ENCODE measurements at places on chromosomes 1 and 21. TPM values are rescaled to one million over a fixed set of nuclear protein-coding genes. Genes with fewer than 3 reads are reported as not detected.
A peak's percentile ranks its signal among the peaks of the same experiment; 100 is the strongest.

Gene HUNK
- total RNA-seq, result 11.3 TPM

Gene HPCA
- total RNA-seq, result 2.0 TPM

Gene OR14K1
- total RNA-seq, result not detected

Gene WNT3A
- 0.21 TPM for total RNA-seq

Gene TNN
- 0.57 TPM for total RNA-seq

Gene SGIP1
- total RNA-seq, result 2.6 TPM

Gene CAPN2
- total RNA-seq, result 120 TPM

Gene CFHR2
- not detected for total RNA-seq

Gene SLAMF9
- total RNA-seq, result not detected

DNA sequence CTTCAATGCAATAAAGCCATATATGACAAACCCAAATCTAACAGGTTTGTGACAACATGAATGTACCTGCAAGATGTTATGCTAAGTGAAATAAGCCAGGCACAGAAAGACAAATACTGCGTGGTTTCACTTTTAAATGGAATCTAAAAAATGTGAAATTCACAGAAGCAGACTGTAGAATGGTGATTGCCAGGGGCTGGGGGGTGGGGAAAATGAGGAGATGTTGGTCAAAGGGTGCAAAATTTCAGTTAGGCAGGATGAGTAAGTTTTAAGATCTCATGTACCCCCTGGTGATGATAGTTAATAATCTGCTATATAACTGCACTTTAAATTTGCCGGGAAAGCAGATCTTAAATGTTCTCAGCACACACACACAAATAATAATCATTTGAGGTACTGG lies 160.5 kb downstream of the PTBP2 start:
- DNase-seq, result no peak
- no peak overlapping the region for H3K27ac ChIP-seq
- no peaks in the 10 kb centered on the region for H3K27me3 ChIP-seq
- H3K36me3 ChIP-seq, result no peaks in the 10 kb centered on the region
- no peak overlapping the region for H3K4me3 ChIP-seq

GRCh38 chr1:214296860-214297745 lies 16.1 kb downstream of the SMYD2 start:
- no peaks in the 10 kb centered on the region for H3K27me3 ChIP-seq
- peaks cover 30% of the 10 kb centered on the region for H3K4me1 ChIP-seq
- H3K27ac ChIP-seq, result peak overlapping the region; percentile 7
- H3K36me3 ChIP-seq, result no peaks in the 10 kb centered on the region

DNA sequence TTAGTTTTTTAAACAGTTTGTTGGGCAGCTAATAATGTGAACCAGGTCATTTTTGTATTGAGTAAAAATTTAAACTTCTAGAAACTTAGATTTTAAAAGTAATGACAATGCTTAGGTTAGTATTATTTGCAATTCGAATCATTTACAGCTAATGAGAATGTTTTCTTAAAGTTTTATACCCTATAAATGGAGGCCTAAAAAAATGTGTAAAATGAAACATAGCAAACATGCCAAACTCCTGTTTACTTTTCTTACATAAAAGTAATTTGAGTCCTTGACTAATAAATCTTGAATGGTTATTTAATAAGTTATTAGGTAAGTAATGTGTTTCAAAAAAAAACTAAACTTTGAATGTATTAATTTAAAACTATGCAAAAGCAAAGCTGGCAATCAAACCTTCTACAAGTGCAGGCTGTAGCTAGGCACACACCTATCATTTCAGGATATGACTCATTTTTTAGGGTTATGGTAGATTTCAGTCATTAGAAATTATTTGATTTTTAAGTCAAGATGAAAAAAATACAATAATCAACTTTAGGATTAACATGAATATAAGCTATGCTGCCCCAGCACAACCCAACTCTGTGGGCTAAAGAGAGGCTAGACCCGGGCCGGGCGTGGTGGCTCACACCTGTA lies 41.5 kb downstream of the CLSTN1 start:
- no peaks in the 10 kb centered on the region for H3K36me3 ChIP-seq
- no peak for DNase-seq
- H3K4me3 ChIP-seq, result no peak overlapping the region
- H3K4me1 ChIP-seq, result peaks cover 10% of the 10 kb centered on the region
- H3K27ac ChIP-seq, result no peak overlapping the region
- no peaks in the 10 kb centered on the region for H3K27me3 ChIP-seq

DNA sequence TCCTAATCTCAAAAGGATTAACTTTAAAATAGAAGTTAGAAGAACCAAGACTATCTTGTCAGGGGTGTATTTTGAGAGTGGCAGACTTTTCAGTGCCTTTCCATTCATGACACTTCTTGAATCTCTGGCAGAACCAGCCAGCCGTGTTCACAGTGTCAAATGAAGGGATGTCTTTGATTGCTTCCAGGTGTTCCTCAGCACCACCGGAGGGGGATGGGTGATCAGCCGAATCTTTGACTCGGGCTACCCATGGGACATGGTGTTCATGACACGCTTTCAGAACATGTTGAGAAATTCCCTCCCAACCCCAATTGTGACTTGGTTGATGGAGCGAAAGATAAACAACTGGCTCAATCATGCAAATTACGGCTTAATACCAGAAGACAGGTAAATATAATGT lies 32.3 kb downstream of the FMO1 start:
- H3K4me1 ChIP-seq, result peaks cover 12% of the 10 kb centered on the region
- H3K36me3 ChIP-seq, result no peaks in the 10 kb centered on the region
- no peak overlapping the region for H3K27ac ChIP-seq
- DNase-seq, result no peak
- no peak overlapping the region for H3K4me3 ChIP-seq

DNA sequence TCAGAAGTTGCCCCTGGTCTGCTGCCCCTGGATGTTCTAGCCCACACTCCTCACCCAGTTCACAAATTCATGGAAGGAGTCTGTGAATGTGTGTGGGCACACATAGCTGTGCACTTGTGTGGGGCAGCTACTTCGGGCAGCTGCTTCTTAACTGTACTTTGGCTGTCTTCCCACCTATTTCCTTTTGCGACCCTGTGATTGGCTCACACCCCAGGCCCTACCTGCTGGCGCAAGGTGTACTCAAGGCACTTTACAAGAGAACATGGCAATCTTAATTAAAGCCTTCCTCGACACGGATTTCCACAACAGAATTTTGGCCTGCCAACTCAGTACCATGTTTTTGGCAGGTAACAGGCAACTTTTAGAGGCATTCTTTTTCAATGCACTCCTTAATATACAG lies 86.5 kb upstream of the CTTNBP2NL start:
- no peak overlapping the region for H3K4me3 ChIP-seq
- peaks cover 3% of the 10 kb centered on the region for H3K36me3 ChIP-seq
- H3K4me1 ChIP-seq, result no peaks in the 10 kb centered on the region
- H3K27ac ChIP-seq, result no peak overlapping the region
- H3K27me3 ChIP-seq, result peaks cover 63% of the 10 kb centered on the region
- no peak for DNase-seq

- H3K36me3 ChIP-seq, result peaks cover 7% of the 10 kb centered on the region
- no peak for DNase-seq
- peaks cover 21% of the 10 kb centered on the region for H3K4me1 ChIP-seq
- peak overlapping the region; percentile 99 for H3K4me3 ChIP-seq
- peaks cover 9% of the 10 kb centered on the region for H3K27me3 ChIP-seq
- peak overlapping the region; percentile 97 for H3K27ac ChIP-seq
These were observed 825 bp downstream of the DCAF8 start for GRCh38 chr1:160261556-160261892.

GRCh38 chr1:24999906-25000305 lies 69.8 kb upstream of the RUNX3 start:
- no peaks in the 10 kb centered on the region for H3K4me1 ChIP-seq
- H3K27me3 ChIP-seq, result no peaks in the 10 kb centered on the region
- no peak overlapping the region for H3K27ac ChIP-seq
- no peak overlapping the region for H3K4me3 ChIP-seq
- no peaks in the 10 kb centered on the region for H3K36me3 ChIP-seq

DNA sequence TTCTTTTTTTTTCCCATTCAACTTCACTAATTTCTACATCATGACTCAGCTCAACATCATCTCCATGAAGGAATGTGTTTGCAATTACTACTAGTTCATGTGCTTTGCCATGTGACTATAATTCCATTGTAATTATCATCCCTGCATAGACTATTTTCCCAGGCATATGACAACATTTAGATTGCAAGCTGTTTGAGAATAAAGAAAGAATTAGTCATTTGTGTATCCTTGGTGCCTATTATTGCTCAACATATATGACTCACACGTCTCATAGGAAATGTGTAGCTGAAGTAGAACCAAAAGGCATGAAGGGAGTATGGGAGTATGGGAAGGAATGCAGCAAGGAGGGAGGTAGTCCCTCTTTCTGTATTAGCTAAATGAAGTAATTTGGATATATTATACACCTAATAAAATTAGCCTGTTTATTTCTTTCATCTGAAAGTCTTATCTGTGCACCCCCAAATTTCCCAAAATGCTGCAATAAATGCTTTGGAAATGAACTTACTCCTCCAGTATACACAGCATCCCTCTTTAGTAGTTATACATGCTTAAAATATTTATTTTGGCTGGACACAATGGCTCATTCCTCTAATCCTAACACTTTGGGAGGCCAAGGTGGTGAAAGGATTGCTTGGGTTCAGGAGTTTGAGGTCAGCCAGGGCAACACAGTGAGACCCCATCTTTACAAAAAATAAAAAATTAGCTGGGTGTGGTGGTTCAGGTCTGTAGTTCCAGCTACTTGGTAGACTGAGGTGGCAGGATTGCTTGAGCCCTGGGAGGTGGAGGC lies 316.9 kb upstream of the ADGRL4 start:
- no peaks in the 10 kb centered on the region for H3K4me1 ChIP-seq
- H3K4me3 ChIP-seq, result no peak overlapping the region
- no peak for DNase-seq
- H3K36me3 ChIP-seq, result no peaks in the 10 kb centered on the region
- H3K27me3 ChIP-seq, result no peaks in the 10 kb centered on the region

- H3K36me3 ChIP-seq, result no peaks in the 10 kb centered on the region
- peaks cover 12% of the 10 kb centered on the region for H3K4me1 ChIP-seq
- H3K27ac ChIP-seq, result no peak overlapping the region
- DNase-seq, result no peak
These were observed 225.3 kb upstream of the B3GALT2 start for GRCh38 chr1:193411714-193412113.

GRCh38 chr21:36791180-36791579 lies 92.3 kb downstream of the SIM2 start:
- H3K27ac ChIP-seq, result no peak overlapping the region
- peaks cover 2% of the 10 kb centered on the region for H3K27me3 ChIP-seq
- H3K4me3 ChIP-seq, result no peak overlapping the region
- no peak for DNase-seq
- H3K4me1 ChIP-seq, result peaks cover 12% of the 10 kb centered on the region
- no peaks in the 10 kb centered on the region for H3K36me3 ChIP-seq

- H3K4me1 ChIP-seq, result peaks cover 29% of the 10 kb centered on the region
- peak within 1 kb of the TSS; percentile 99 for H3K27ac ChIP-seq
- peak within 1 kb of the TSS; percentile 94 for H3K4me3 ChIP-seq
- peaks cover 23% of the 10 kb centered on the region for H3K36me3 ChIP-seq
- no peaks in the 10 kb centered on the region for H3K27me3 ChIP-seq
These were observed at the start of gene SPRTN for GRCh38 chr1:231338270-231339128. TSS of gene SPRTN (plus strand) at chr1:231338293. CDS start at chr1:231338384, 91 bp downstream.

DNA sequence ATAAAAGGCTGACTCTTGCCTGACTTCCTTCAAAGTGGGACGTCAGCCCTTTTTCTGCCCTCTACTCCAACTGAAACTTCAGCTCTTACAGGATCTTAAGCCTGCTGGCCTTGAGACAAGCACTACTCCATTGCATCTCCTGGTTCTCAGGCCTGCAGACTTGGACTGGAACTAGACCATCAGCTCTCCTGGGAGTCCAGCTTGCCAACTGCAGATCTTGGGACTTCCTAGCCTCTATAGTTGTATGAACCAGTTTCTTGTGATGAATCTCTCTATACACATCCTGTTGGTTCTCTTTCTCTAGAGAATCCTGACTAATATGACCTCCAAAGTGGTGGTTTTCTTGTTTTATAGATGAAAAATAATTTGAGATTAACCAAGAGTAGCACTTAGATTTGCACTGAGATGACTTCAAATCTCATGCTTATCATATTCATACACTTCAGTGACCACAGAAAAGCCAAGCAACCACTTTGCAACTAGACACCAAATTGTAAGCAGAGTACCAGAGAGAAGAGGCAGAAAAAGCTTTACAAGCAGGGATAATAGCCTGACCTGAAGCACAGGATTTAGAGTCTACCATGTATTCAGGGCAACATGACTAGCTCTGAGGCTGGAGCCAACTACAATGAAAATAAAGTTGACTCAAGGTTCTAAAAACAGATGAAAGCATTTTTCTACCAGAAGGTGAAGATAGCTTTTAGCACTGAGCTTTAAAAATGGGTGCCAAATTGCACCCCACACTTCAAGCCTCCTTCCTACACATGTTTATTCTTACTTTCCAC lies 661.3 kb upstream of the USP24 start:
- H3K27me3 ChIP-seq, result peaks cover 47% of the 10 kb centered on the region
- no peak overlapping the region for H3K27ac ChIP-seq
- peaks cover 32% of the 10 kb centered on the region for H3K4me1 ChIP-seq
- no peaks in the 10 kb centered on the region for H3K36me3 ChIP-seq

GRCh38 chr1:3670823-3671265 lies 18.5 kb downstream of the TP73 start:
- H3K4me1 ChIP-seq, result peaks cover 5% of the 10 kb centered on the region
- H3K27me3 ChIP-seq, result peaks cover 34% of the 10 kb centered on the region
- H3K27ac ChIP-seq, result no peak overlapping the region
- H3K36me3 ChIP-seq, result no peaks in the 10 kb centered on the region
- H3K4me3 ChIP-seq, result no peak overlapping the region

DNA sequence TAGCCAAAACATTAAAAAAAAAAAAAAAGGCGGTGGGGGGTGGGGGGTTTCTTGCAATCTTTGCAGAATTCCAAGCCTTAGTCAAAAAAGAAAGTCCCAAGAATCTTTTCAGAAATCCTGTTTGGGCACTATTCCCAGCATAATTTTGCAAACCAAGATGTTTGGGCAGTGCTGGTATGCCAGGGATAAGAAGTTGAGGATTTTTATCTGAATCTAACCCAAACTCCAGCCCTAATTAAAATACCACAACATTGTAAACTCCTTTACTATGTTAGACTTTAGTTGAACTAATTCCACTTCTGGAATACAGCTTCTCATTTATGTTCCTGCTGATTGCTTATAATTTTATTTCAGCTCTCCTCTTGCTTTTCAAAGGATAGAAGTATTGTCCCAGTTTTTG lies 504.1 kb upstream of the ADGRL2 start:
- no peak overlapping the region for H3K27ac ChIP-seq
- H3K4me3 ChIP-seq, result no peak overlapping the region
- H3K4me1 ChIP-seq, result no peaks in the 10 kb centered on the region
- DNase-seq, result no peak

- H3K4me1 ChIP-seq, result peaks cover 4% of the 10 kb centered on the region
- no peak overlapping the region for H3K27ac ChIP-seq
- peaks cover 70% of the 10 kb centered on the region for H3K27me3 ChIP-seq
These were observed 18.2 kb downstream of the RHBG start for GRCh38 chr1:156386949-156387869.

GRCh38 chr1:186179231-186179630 lies 195.8 kb downstream of the TPR start:
- H3K4me1 ChIP-seq, result peaks cover 7% of the 10 kb centered on the region
- no peak overlapping the region for H3K27ac ChIP-seq
- H3K27me3 ChIP-seq, result no peaks in the 10 kb centered on the region
- H3K4me3 ChIP-seq, result no peak overlapping the region
- no peak for DNase-seq

Data from type B pancreatic cell (in vitro differentiated cells).